ENCODE measurements at places on chromosomes 5 and 9.

DNA sequence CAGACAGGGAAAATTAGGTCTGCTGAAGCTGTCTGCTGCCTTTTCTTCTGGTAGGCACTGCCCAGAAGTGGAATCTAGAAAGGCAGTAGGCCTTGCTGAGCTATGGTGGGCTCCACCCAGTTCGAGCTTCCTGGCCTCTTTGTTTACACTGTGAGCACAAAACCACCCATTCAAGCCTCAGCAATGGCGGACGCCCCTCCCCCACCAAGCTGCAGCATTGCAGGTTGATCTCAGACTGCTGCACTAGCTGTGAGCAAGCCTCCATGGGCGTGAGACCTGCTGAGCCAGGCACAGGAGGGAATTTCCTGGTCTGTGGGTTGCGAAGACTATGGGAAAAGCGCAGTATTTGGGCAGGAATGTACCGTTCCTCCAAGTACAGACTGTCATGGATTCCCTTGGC is 18.5 kb downstream of the AGTPBP1 start:
- no peak for DNase-seq

DNA sequence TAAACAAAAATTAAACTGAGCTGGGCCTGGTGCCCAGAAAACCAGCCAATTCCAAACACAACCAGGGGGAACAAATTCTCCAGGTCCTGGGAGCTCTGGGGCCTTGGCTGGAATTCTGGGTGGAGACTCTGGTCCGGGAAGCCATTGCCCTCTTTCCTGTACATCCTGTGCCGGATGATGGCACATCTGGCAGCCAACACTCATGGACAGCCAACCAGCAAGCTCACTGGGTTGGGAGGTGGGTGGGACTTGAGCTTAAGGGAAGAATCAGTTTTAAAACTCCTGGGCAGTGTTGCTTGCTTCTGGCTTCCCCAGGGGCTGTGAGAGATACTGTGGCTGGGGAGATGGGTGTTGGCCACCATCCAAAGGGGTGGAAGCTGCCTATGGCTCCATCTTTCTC is 56.1 kb downstream of the PCDH1 start:
- peak; percentile 39 for DNase-seq

DNA sequence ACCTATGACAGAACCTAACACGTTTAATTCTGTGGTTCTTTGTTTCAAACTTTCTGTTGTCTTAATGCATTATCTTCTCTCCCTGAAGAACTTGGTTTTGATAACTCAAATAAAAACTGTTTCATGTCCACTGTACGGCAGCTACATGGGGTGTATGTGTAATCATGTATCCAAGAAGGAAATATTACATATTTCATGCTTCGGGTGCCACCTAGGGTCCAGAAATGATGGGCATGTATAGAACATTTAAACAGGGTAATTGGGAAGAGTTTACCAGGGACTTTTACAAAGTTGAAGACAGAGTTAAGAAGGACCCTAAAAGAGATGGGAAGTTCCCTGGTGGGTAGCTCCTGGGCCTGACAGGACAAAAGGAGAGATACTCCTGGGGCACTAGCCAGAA is 291.3 kb downstream of the FBXL7 start:
- no peak for DNase-seq

GRCh38 chr9:15641291-15641690 is 88.4 kb downstream of the CCDC171 start:
- DNase-seq, result no peak

- peak; percentile 34 for DNase-seq
Observed at GRCh38 chr5:68239487-68239886, 23.9 kb downstream of the PIK3R1 start.

DNA sequence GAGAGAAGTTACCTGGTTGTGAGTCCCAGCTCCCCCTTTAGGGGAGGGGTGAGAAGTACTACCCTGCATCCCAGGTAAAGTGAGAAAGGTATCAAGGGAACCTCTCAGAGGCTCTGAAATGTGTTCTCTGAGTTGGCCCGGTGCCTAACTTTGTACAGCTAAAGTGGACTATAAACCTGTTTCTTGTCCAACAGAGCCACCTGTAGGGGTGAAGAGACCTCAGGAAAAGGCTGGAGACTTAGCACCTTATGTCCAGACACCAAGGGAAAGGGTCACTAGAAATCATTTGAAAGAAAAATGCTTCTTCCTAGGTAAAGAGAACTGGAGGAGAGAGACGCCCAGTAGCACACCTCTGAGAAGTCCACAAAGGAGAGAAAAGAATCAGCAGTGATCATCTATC is 108.3 kb upstream of the KIF2A start:
- no peak for DNase-seq

- DNase-seq, result no peak
Observed at GRCh38 chr5:168086104-168086610, 205.3 kb upstream of the WWC1 start.

GRCh38 chr5:79456890-79457583 is 56.9 kb downstream of the HOMER1 start:
- no peak for DNase-seq

DNA sequence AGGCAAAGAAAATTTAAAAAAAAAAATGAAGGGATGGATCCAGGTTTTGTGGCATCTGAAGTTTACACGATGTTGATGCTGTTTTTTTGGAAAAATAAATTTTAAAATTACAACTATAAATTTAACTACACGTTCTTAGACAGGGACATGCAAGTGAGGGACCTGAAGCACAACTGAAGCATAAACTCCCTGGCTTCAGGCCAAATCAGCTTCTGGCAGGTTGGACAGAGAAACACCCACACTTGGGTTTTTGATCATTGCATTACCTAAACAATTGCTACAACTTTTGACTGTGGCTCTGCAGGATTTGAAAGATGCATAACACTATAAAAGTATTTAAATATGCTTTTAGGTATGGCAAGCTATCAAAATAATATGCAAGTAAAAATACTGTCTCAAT is 1318.3 kb upstream of the DMAC1 start:
- no peak for DNase-seq

DNA sequence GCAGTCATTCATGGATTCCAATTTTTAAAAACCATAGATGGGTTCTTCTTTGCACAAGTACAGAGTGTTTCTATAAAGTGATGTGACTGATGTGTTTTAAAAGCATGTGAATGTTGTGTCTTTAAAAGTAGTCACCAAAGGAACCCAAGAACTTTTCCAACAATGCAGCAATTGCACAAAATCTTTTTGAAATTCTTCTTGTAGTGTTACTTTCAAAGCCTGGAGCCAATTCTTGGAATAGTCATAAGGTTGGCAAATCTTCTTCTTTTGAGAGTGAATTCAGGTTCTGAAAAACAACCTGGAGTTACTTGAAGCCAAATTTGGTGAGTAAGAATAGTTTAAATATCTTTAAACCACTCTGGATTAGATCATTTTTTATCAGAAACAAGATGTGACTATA is 10.5 kb downstream of the GRAMD2B start:
- DNase-seq, result no peak

- peak; percentile 80 for DNase-seq
Observed at GRCh38 chr9:93143830-93144530, 9.9 kb upstream of the NINJ1 start.

- DNase-seq, result no peak
Observed at GRCh38 chr5:171702135-171702770, 83.4 kb upstream of the SMIM23 start.

DNA sequence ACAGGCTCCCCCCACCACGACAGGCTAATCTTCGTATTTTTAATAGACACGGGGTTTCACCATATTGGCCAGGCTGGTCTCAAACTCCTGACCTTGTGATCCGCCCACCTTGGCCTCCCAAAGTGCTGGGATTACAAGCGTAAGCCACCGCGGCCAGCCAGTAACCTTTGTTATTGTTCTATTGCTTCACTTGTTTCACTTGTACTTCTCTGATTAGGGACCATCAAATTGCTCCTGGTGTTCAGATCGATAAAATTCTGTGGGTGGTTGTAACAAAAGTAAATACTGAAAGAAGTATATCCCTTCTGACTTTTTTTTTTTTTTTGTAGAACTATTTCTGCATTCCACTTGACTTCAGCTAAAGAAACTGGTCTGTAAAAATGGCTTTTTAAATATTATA is 445.5 kb upstream of the CDH10 start:
- DNase-seq, result no peak

- no peak for DNase-seq
Observed at GRCh38 chr9:18721267-18721994, 247.5 kb downstream of the ADAMTSL1 start.

DNA sequence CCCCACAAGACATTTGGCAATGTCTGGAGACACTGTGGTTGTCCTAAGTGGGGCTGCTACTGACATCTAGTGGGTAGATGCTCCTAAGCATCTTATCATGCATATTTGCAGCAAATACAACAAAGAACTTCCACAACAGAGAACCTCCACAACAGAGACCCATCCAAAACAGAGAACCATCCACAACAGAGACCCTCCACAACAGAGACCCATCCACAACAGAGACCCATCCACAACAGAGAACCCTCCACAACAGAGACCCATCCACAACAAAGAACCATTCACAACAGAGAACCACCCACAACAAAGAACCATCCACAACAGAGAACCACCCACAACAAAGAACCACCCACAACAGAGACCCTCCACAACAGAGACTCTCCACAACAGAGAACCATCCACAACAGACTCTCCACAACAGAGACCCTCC is 32.8 kb downstream of the ARPC5L start:
- DNase-seq, result no peak

- peak; percentile 59 for DNase-seq
Observed at GRCh38 chr9:113376634-113377567, at the start of gene HDHD3. Gene HDHD3, minus strand, starts transcription at chr9:113376986. Its CDS starts 2,632 bp downstream, at chr9:113374354.

- DNase-seq, result no peak
Observed at GRCh38 chr5:121630402-121630801, 221.3 kb upstream of the FTMT start.

DNA sequence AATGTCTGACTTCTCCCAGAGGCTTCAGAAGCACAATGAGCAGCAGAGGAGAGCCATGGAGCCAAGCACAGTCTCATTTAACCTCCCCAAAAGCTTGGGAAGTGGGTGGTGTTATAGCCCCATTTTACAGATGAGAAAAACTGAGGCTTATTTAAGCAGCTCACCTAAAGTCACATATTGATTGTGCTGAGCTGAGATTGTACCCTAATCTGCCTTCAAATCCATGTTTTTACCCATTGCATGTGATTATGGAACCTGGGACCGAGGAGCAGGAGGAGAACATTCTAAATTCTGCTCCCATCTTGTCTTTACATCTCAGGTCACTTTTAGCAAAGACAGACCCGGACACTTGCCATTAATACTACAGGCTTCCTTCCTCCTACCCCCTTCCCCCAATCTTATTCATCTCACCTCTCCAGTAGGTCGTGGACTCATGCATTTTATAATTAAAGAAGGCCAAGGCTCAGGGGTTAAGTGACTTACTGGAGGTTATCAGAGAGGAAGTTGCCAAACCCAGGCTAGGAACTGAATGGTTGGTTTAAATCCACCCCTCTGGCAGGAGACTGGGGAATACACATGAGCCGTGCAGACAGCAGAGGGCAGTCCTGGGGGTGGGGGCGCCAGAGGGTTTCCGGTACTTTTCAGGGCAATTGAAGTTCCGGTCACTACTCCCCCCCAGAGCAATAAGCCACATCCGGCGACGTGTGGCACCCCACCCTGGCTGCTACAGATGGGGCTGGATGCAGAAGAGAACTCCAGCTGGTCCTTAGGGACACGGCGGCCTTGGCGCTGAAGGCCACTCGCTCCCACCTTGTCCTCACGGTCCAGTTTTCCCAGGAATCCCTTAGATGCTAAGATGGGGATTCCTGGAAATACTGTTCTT is 51.0 kb upstream of the IL17B start:
- DNase-seq, result peak; percentile 43

- peak; percentile 22 for DNase-seq
Observed at GRCh38 chr5:82922086-82922734, 155.0 kb downstream of the TMEM167A start.

DNA sequence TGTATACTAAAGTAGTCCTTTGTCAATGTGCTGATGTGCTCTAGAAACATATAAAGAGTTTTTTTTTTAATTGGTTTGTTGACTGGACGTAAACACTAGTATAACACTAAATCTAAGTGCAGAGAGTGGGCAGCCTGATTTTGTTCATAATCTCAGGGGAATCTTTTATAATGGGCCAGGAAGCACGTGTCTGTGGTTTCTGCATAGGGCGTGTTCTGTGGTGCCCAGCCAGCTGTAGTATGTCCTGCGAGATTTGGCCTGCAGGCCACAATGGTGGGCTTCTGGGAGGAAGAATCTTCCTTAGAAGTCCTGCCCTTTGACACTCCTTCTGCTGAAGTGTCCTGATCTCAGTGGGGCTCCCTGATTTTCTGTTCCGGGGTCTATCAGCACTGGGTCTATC is 49.0 kb upstream of the DHFR start:
- DNase-seq, result no peak

DNA sequence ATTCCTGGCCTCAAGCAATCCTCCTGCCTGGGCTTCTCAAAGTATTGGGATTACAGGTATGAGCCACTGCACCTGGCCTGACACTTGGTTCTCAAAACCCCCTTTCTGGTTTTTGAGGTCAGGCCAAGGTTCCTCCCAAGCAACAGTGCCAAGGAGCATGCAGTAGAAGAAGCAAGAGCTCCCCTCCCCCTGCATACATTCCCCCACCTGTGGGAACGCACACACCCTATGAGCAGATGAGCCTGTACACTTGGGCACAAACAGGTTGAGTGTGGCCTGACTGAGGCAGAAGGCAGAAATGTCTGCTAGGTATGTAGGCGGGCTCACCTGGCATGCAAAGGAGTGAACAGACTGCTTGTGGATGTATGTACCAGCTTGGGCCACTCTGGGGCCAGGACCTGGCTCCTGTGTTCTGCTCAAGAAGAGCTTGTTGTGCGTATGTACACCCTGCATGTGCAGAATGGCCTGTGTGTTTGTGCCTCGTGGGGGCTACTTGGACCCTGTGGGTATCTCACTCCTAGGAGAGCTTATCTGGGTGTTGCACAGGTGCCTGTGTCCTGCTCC is 1.7 kb downstream of the GPRIN1 start:
- DNase-seq, result no peak

GRCh38 chr5:127705120-127705892 is 2.1 kb downstream of the CCDC192 start:
- DNase-seq, result no peak

GRCh38 chr5:173613433-173614159 is 2.9 kb downstream of the BOD1 start:
- no peak for DNase-seq

DNA sequence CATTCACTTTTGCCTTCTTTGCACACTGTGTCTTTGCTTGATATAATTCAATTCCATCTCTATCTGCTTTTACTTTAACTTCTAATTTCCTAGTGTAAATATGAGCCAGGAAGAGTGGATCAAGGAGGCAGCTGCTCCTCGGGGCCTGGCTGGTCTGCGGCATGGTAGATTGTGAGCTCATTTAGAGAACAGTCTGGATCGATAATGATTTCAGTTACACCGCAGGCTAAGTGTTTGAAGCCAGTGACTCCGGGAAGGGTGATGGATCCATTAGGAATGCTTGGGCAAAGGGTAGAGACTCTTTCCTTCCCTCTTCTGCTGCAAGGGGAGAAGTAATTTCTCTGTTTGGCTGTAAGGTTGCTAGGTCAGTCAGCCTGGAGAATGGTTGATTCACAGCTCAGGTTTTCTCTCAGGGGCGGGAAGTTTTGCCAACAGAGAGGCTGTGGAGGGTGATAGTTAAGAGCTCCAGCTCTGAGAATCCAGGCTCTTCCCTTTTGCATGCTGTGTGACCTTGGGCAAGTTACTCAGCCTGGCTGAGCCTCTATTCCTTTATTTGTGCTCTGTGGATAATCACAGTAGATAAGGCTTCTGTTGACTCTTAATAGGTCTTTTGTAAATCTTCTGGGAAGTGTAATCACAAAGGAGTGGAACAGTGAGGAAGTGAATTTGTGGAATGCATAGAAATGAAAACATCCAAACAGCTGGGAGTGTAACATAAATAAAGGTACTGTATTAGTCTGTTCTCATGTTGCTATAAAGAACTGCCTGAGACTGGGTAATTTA is 99.1 kb downstream of the PTTG1 start:
- no peak for DNase-seq
